M059J (cell line): ENCODE measurements at places on chromosomes 5 and 9.

DNA sequence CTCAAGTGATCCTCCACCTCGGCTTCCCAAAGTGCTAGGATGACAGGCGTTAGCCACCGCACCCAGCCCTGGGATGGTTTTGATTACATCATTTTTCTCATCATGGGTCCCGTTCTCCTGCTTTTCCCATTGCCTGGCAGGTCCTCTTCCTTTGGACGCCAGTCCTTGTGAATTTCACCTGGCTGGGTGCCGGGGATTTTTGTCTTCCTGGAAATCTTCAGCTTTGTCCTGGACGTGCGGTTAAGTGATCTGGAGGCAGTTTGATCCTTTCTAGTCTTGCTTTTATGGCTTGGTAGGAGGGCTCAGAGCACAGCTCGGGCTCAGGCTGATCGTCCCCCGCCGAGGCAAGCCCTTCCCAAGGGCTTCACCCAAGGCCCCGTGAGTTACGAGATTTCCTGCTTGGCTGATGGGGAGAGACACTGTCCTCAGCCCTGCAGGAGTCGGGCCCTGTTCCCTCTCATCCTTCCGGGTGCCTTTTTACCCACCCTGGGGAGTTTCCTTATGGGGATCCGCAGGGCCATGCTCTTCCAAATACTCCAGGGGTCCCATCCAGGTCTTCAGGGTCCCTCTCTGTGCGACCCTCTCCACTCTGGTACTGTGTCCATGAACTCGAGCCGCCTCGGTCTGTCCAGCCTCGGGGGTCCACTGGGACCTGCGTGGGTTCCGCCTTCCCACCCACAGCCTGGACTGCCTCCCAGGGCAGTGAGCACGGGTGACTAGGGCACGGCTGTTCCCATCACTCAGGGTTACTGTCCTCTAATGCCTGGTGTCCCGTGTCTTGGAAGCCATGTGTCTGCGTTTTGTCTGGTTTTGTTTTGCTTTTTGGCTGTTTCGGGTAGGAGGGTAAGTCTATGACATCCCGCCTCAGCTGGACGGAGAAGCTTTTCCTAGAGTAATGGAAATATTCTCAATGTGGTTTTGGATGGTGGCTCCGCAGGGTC lies 22.3 kb upstream of the EGFL7 start:
- no peak for DNase-seq

- peak; percentile 100 for DNase-seq
These were observed 165.3 kb downstream of the BNC2 start for GRCh38 chr9:16705111-16705604.

- no peak for DNase-seq
These were observed 29.1 kb downstream of the GFPT2 start for GRCh38 chr5:180323941-180324600.

DNA sequence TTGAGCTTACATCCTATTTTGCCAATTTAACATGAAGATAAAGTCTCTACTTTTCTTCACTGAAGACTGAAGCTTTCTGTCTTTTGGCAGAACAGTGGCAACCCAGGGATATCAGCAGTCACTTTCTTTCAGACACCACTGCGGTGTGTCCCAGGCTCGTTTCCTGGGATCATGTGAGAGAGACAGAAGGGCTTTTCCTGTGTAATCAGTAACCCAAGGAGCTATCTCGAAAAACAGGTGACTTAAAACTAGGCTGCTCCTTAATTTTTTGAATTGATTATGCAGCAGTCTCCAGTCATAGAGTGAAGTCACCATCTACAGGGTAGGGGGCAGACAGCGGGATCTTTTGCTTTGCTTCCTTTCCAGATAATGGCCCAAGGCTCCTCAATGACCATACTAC lies 68.5 kb downstream of the ZNF462 start:
- DNase-seq = no peak

DNA sequence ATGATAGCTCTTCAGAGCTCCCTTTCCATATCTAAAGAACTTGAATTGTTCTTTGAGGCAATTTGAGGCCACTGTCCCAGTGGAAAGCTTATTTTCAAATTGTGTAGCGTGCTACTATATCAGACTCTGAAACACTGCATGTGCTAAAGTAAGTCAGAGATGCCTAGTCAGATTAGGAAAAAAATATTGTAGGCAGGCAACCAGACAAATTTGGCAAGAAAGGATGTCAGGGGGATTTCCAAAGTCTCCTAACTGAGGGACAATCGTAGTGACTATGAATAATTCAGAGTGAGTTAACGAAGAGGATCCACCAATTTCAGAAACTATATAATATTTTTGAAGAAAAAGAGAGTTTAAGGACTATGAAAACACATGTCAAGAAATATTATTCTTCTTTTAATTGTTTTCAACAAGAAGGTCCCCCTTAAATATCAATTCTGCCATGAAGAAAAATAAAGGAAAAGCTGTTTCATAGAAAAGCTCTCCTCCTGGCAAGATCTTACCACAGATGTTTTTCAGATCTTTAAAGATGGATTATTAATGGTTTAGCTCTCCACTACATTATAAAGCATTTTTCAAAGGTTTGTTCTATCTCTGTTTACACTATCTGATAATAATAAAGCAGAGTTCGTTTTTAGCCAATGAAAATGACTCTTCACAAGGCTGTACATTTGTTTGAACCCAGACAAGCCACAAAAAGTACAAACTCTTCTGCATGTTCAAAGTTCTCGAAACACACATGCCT lies 273.5 kb upstream of the PTGER4 start:
- no peak for DNase-seq

- no peak for DNase-seq
These were observed 2331.9 kb downstream of the MAT2B start for GRCh38 chr5:165837286-165837685.

GRCh38 chr5:38557308-38557710 lies 863 bp upstream of the LIFR start:
- no peak for DNase-seq

GRCh38 chr9:109329638-109330258 lies 8.9 kb upstream of the EPB41L4B start:
- peak; percentile 28 for DNase-seq

DNA sequence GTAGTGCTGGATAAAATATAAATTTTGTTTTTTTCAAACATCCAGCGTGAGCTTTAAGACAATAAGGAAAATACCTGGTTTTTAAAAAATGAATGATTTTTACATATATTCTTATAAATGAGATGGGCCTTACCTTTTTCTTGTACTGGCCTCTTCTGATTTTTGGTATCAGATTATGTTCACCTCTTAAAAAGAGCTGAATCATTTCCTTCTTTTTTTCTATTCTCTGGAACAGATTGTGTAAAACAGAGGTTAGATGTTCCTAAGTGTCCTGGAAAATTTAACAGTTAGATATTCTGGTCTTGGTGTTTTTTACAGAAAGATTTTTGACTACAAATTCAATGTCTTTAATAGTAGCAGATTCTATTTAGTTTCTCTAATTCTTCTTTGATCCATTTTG lies 74.6 kb downstream of the NDUFAF2 start:
- no peak for DNase-seq

- DNase-seq = peak; percentile 96
These were observed 25.6 kb downstream of the ABL1 start for GRCh38 chr9:130860458-130861316.

GRCh38 chr5:7762267-7762666 lies 88.7 kb downstream of the CFAP90 start:
- DNase-seq = no peak

GRCh38 chr9:131442351-131442750 lies 48.5 kb downstream of the PRRC2B start:
- no peak for DNase-seq

GRCh38 chr9:121498487-121499176 lies 1.0 kb downstream of the GGTA1 start:
- DNase-seq = peak; percentile 34

DNA sequence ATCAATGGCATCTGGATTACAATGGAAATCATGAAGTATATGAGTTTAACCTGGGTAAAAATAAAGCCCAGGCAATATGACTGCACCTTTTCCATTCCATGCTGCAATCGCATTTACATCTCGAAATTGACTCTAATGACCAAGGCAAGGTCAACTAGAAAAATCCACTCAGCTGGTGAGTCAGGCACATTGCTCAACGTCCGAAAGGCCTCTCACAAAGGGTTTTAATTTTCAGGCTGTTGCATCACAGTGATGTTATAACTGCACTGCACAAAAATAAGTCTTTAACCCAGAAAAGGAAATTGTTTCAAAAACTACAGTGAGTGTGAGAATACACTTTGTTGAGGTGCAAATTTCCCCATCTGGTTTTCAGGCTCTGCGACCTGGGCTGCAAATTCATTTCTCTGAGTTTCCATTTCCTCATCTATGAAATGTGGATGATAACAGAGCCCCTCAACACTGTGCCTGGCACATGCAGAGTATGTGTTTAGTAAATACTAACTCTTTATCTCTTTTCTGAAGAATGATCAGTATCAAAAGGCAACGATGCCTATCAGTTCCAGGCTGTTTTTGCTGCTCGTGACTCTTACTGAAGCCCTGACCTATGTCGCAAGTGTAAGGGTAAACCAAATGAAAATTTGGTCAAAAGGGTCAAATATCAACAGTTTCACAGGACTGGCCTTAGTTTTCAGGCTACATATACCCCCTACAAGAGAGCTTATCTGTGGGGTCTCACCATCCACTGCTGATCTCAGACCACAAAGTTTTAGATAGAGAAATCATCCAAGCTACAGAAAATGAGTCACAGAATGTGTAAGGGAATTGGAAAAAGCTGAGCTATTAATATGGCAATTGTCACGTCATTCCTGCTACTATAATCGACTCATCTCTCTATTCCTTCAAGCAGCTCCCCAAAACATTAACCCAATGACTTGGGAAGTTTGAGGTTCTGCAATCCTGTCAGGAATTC lies 4.1 kb downstream of the NFIL3 start:
- DNase-seq = peak; percentile 95

DNA sequence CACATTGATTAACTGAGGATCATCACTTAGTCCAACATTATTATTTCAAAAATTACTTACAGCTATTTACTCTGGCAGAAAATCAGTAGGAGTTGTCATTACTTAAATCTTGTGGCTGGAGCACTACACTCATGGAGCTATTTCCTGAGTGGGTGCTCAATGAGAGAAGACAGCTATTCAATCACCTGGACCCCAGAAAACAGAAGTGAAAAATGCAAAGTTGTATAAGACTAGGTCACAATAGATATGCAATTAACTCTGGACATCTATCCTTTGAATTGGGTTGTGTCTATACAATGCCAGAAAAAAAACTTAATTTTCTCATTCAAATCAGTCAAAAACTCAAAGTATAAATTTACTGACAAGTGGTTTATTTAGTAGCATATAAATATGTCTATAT lies 340.9 kb downstream of the EFNA5 start:
- DNase-seq = no peak

- no peak for DNase-seq
These were observed 5.9 kb upstream of the DENND4C start for GRCh38 chr9:19224563-19224962.

DNA sequence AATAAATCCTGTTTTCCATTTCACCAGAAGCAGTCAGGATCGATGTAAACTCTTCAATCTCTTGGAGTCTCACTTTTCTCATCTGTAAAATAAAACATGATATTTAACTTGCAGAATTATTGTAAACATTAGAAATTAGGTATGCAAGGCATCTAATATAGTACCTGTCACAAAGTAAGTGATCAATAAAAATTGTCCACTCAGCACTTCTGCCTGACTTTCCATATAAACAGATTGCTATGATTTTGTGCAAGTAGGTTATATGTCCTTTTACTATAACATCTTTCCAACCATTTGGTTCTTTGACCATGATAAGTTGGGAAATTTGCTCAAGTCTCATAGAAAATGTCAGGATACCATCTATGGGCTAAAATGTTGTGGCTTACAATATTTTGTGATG lies 148.8 kb upstream of the MTAP start:
- no peak for DNase-seq

GRCh38 chr5:137097203-137097602 lies 401.9 kb downstream of the SPOCK1 start:
- DNase-seq = no peak

- no peak for DNase-seq
These were observed 78.8 kb downstream of the ZSWIM6 start for GRCh38 chr5:61410811-61411210.

DNA sequence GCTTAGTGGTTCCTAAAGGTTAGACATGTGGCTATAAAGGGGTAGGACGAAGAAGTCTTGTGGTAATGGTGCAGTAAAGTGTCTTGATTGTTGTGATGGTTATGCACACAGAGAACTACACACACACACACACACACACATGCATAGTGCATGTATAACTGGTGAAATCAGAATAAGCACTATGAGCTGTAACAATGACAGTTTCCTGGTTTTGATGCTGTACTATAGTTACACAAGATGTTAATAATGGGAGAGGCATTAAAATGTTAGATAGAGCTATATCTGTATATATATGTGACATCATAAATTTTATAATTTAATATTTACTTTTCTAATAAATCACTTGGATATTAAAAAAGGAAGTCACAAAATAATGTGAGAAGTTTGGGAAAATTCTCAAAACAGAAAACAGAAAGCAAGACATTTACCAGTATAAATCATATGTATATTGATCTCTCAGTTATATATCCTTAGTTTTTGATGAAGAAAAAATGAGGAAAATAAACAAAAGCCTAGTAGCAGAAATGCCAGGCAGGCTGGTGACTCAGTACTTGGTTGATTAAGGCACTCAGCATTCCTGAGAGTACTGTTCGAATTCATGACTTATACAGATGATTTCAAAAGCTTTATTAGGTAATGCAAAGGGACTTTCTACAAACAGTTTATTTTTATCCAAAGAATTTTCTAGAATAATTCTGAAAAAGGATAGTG lies 350.5 kb upstream of the DAB2 start:
- DNase-seq = peak; percentile 91

GRCh38 chr5:44945743-44946142 lies 137.0 kb downstream of the MRPS30 start:
- DNase-seq = peak; percentile 37

- no peak for DNase-seq
These were observed 7.2 kb upstream of the TARS1 start for GRCh38 chr5:33433303-33434240.

GRCh38 chr5:24110004-24110615 lies 534.7 kb downstream of the CDH10 start:
- DNase-seq = peak; percentile 16

- no peak for DNase-seq
These were observed 15.8 kb upstream of the FCN2 start for GRCh38 chr9:134864821-134865190.

GRCh38 chr9:32378496-32378895 lies 5.9 kb upstream of the ACO1 start:
- peak; percentile 75 for DNase-seq

GRCh38 chr5:158855510-158855909 lies 244.2 kb downstream of the EBF1 start:
- no peak for DNase-seq

DNA sequence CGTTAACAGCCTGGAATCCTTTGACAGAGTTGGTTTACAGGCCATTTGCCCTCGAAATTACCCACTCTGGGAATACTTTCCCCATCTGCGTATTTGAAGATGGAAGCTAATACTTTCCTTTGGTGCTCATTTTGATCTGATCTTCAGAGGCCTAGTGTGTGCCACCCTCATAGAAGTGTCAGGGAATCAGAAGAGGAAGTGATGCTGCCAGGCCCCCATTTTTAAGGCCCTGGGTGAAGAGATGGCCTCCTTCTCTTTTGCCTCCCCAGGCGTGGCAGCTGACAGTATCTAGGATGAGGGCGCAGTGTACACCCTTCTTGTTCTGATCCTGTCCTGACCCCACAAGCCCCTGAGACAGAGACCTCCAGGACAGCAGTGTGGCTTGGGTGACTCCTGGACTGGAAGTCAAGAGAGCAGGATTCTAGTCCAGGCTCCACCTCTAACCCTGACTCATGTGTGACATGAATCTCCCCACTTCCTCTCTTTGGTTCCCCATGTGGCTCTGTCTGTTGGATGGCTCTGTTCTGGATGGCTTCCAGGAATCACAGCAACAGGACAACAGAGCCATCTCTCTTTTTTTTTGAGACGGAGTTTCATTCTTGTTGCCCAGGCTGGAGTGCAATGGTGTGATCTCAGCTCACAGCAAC lies 27.8 kb downstream of the CSF1R start:
- DNase-seq = peak; percentile 98

- no peak for DNase-seq
These were observed 27.2 kb downstream of the CSF2 start for GRCh38 chr5:132100672-132101261.
